ENCODE measurements at places on chromosomes 6 and 20.

GRCh38 chr20:16388731-16389130 lies 184.5 kb downstream of the KIF16B start:
- DNase-seq = no peak

- DNase-seq = no peak
These were observed 659.7 kb upstream of the FLRT3 start for GRCh38 chr20:14996883-14997672.

- DNase-seq = no peak
These were observed 770.8 kb downstream of the EPHA7 start for GRCh38 chr6:92648364-92649086.

DNA sequence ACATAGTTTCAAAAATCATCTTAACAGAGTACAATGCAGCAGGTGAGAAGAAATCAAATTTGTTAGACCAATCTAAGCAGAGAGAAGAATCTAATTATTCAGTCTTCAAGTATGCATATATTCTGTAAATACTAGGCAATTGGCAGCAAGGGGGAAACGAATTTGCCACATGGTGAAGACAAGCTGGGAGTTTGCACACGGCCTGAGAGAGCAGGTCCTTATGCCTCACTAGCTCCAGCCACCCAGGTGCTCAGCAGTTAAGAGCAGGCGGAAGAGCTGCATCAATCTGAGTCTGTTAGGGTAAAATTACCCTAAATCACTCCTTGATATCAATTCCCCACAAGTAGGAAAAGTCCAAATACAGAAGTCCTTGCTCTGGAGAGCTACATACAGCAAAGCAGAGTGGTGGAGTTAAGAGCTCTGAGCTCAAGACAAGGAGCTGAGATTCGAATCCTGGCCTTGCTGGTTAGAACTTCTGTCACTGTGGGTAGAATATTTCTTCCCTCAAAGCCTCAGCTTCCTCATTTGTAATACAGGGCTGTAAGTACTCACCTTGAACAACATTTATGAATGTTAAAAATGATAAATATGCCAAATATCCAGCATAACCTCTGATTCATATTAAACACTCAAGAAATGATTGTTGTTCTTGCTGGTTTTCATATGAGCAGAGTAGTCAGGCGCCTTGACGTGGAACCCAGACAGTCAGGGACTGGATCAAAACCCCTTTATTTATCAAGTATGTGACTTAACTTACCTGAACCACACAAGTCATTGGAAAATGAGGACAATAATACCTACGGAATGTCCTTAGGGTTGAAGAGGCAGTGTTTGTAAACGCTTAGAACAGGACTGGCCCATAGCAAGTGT lies 444.2 kb downstream of the CDH26 start:
- DNase-seq = no peak

- no peak for DNase-seq
These were observed 24.9 kb downstream of the UBE2V1 start for GRCh38 chr20:50088022-50088421.

- DNase-seq = no peak
These were observed 3.9 kb downstream of the NOL4L start for GRCh38 chr20:32580970-32581838.
